Activated CD4-positive, alpha-beta T cell treated with anti-CD3 and anti-CD28 coated beads for 36 hours (primary cell): ENCODE measurements at places on chromosomes 7 and 10. TPM values are rescaled to one million over a fixed set of nuclear protein-coding genes. Genes with fewer than 3 reads are reported as not detected.

The TMEM196 gene
- not detected for total RNA-seq

GRCh38 chr7:116938678-116939077 lies 14.6 kb upstream of the ST7 start:
- no peak for DNase-seq

- DNase-seq = no peak
These were observed 110.5 kb downstream of the PAXIP1 start for GRCh38 chr7:154892459-154892858.

- no peak for DNase-seq
These were observed 25.3 kb downstream of the DNMBP start for GRCh38 chr10:99984211-99985034.

The STX1A gene
- 16.8 TPM for total RNA-seq

GRCh38 chr10:89213191-89213808 lies 6.2 kb upstream of the CH25H start:
- DNase-seq = no peak

GRCh38 chr10:133359972-133360610 lies 2.3 kb upstream of the FUOM start:
- DNase-seq = no peak

- DNase-seq = no peak
These were observed 248.7 kb upstream of the NPVF start for GRCh38 chr7:25476863-25477499.

The OGA gene
- 124 TPM for total RNA-seq

DNA sequence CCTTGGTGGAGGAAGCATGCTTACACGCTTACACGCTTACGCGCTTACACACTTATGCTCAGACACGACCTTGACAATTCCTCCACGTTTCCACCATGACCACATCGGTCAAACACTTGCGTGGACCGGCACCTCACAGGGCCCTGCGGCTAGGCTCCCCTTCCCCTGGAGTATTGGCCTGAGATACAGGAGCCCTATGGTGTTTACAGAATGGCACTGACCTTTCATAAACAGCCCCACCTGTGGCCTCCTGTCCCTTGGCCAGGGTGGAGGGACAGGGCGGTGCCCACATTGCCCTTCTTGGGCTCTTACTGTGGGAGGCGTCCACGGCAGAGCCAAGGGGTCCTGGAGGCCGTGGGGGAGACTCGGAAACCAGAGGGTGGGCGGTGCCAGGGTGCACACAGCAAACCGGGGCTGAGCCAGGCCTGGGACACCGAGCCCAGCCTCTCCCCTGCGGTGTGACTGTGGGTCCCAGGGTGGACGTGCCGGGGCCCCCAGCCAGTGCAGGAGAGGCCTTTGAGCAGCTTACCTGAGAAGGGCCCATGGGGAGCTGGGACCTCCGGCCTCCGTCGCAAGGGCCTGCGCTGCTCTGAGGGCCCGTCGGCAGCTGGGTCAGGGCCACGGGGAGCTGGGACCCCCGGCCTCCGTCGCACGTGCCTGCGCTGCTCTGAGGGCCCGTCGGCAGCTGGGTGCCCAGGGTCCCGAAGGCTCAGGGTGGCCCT lies 44.2 kb upstream of the FOXL3 start:
- no peak for DNase-seq

The GLRX3 gene
- 117 TPM for total RNA-seq

GRCh38 chr10:15045380-15045779 lies 1.6 kb downstream of the OLAH start:
- no peak for DNase-seq

DNA sequence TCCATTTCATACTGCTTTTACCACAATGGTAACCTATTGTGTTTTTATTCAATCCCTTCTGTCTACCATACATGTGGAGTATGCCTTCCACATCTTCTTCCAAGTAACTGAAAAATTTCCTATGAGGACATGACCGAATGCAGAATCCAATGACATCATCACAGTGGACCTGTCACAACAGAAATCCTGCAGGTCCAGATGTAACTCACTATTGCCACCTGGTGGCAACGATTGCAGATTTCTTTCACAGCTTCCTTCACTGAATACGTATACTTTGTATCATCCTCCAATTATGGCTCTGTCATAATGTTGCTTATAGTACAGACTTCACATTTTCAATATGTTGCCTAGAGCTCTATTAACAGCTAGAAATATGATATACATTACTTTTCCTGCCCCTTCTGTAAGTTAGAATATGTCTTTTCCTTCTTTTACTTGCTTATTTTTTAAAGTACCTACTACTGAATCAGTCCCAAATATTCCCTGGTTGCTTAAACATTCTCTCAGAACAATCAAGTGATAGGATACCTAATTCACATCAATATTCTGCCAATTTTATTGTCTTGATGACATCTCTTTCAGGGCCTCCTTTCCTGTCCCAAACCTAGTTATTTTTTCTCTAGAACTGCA lies 45.4 kb downstream of the SLC13A1 start:
- peak; percentile 68 for DNase-seq

The CDH23 gene
- 1.5 TPM for total RNA-seq

The ERV3-1 gene
- 6.3 TPM for total RNA-seq

- peak; percentile 59 for DNase-seq
These were observed 41.5 kb upstream of the PLEKHA1 start for GRCh38 chr10:122333037-122333436.

DNA sequence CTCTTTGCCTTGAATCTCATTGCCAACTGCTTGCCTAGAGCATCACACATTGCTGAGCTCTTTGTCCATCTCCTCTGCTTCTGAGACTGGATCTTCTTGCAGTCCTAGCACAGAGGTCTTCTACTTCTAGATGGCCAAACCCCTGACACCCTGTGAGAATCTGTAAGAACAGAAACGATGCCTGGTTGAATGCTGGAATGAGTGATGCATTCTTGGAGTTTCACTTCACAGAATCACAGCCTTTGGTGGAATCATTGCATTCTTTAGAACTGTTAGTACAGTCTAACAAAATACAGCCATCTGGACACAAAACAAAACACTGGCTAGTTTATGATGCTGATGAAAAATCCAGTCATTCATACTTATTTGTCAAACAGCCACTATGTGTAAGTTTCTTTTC lies 141.7 kb upstream of the ITGB1 start:
- DNase-seq = no peak

The WNT2 gene
- not detected for total RNA-seq

- no peak for DNase-seq
These were observed 44.6 kb downstream of the COL17A1 start for GRCh38 chr10:104040862-104041789.

The TUBAL3 gene
- not detected for total RNA-seq

DNA sequence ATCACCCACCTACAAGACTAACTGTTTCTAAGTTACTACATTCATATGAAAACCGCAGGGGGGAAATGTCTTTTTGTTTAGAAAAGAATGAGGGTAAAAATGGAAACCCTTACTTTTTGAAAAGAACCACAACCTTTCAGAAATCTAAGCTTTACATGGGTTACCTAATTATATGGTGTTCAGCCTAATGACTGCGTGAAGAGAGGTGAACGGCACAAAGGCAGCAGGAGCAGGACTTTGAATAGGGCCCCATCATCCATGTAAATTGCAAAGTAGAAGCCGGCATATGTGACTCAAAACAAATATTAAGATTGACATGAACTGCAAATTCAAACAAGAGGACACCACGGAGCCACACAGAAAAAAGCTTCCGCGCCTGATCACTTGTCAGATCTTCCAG lies 25.1 kb downstream of the NEBL start:
- no peak for DNase-seq

The ATG9B gene
- 6.9 TPM for total RNA-seq

The HMX3 gene
- not detected for total RNA-seq

The PRSS1 gene
- not detected for total RNA-seq

- DNase-seq = no peak
These were observed 658 bp downstream of the CYP2E1 start for GRCh38 chr10:133527771-133528271.
